ENCODE measurements at places on chromosomes 6 and 20. TPM values are rescaled to one million over a fixed set of nuclear protein-coding genes. Genes with fewer than 3 reads are reported as not detected.

LY6G5C gene
- 2.7 TPM for polyA plus RNA-seq

ELMO2 gene
- 74.5 TPM for polyA plus RNA-seq

EMILIN3 gene
- 7.7 TPM for polyA plus RNA-seq

UST gene
- polyA plus RNA-seq, result 11.5 TPM

Data from left kidney (tissue), 8 donors.